RKO (cell line): ENCODE measurements at places on chromosomes 1 and 21.
A peak's percentile ranks its signal among the peaks of the same experiment; 100 is the strongest.

- no peak for DNase-seq
Observed at GRCh38 chr1:1427106-1427819, 6.2 kb upstream of the ANKRD65 start.

GRCh38 chr1:97610748-97611147, 310.1 kb downstream of the DPYD start:
- DNase-seq: no peak

- no peak for DNase-seq
Observed at GRCh38 chr1:152878042-152878441, at the start of gene SMCP. SMCP (plus strand) TSS chr1:152878322; CDS start chr1:152884423, 6,101 bp downstream.

DNA sequence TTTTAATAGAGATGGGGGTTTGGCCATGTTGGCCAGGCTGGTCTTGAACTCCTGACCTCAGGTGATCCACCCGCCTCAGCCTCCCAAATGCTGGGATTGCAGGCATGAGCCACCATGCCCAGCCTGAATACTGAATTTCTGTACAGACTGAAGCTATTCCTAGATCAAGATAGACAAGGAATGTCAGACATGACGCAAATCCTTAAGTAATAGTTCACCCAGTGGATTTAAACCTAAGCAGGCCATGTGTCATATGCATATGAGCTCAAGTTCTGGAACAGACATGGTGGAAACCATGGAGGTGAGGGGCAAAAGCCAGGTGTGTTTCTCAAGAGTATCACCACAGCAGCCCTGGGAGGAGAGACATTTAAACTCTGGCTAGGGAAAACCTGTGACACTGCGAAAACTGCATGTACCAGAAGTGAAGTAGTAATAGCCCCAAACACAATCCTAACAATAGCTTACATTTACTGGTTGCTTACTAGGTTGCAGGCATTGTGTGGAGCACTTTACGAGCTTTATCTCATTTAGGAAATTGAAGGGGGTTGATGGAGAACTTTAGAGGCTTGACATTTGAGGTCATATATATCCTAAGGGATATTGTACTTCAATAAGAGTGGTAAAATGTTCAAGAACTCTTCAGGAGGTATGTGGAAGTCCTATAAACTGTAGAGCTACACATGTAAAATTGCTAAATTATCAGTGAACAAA, 31.7 kb upstream of the MAN1A2 start:
- DNase-seq: no peak

DNA sequence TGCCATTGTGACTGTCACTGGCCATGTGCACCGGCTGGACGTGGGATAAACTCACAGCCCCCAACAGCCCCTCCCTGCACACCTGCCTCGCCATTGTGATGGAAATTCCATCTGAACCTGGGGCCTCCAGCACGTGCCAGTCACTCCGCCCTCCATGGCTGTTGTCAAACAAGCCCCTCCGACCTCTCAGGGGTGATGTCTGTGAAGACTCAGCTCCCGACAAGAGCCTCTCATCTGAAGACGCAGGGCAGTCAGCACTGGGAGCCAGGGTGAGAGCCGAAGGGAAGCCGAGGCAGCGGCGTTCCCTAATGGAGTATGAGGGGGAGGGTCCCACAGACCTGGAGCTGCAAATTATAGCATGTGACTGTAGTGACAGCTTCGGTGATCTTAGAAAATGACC, 1.4 kb upstream of the KRTAP10-2 start:
- DNase-seq: no peak

GRCh38 chr1:113399062-113399583, 8.8 kb downstream of the MAGI3 start:
- no peak for DNase-seq

DNA sequence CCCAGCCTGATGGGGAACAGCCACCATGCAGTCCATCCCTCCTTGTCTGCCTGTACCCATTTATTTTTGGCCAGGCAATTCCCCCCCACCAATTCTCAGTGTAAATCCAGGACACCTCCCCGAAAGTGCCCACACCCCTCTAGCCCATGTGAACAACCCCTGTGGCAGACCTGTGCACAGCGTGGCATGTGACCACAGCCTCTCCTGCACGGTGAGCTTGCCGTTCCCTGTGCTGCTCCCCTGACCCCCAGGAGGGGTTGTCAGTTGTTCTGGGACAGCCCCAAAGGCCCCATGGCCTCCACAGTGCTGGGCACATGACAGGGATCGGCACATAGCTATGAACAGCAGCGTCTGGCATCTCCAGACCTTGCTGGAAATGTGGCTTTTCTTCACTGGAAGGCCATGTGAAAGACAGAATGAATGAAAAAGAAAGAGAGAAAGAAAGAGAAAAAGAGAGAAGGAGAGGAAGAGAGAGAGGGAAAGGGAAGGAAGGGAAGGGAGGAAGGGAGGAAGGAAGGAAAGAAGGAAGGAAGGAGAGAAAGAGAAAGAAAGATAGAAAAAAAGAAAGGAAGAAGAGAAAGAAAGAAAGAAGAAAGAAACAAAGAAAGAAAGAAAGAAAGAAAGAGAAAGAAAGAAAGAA, 3.9 kb downstream of the CAPN9 start:
- no peak for DNase-seq

GRCh38 chr1:78620666-78621065, 418 bp downstream of the IFI44L start:
- no peak for DNase-seq

- DNase-seq: no peak
Observed at GRCh38 chr1:223180731-223181321, 37.8 kb upstream of the TLR5 start.

DNA sequence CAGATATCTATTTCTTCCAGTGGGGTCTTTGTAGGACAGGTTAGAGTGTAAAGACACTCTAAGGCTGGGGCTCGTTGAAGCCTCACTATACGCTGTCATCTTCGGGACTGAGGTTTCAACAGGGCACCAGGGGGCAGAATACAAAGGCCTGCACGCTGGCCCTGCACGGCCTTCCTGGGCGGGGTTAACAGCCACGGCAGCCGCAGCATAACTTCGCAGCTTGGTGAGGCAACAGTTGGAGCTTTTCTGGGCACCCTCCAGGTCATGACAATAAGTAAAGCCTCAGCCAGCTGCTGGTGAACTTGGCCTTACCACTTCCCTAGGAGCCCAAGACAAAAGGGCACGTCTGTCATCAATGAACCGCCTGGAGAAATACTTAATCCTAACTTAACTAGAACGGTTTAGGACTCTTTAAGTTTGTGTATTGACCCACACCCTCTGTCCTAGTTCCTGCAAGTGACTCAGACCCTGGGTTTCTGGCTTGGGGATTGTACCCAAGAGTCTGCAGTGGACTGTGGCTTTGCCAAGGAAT, 2.3 kb upstream of the RUNX1 start:
- no peak for DNase-seq

DNA sequence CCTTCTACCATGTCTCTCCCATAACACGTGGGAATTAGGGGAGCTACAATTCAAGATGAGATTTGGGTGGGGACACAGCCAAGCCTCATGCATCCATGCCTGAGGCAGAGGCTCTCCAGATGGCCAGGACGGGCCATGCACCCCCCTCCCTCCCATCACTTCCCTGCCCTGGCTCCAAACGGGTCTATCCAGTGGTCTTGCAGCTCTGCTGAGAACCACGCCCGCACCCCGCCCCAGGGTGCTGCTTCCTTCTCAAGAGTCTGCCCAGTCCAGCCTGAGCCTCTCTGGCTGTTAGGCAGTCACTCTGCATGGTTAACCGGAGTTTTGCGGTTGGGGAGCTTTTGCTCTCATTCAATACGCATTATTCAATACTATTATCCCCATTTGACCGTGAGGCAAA, 131.5 kb upstream of the TMEM51 start:
- DNase-seq: no peak

GRCh38 chr1:66331658-66332547, 202.1 kb upstream of the SGIP1 start:
- DNase-seq: peak; percentile 85

GRCh38 chr1:167104256-167104633, 10.4 kb downstream of the STYXL2 start:
- DNase-seq: no peak

DNA sequence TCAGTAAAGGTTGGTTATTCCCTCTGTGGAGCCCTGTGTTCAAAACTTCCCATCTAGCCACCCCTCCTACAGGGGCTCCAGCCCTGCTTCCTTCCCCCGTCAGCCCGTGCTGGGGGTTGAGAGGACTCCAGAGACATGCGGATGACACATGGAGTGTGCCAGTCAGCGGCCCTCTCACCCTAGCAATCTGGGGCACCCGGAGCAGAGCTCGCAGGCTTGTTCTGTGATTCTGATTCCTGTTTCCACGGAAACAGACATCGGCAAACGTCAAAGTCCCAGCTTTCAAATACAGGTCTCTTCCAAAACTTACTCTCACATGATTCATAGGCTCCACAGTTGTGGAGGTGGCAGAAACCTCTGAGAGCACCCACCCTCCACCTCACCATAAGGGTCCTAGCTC, 9.8 kb upstream of the SSBP3 start:
- DNase-seq: no peak

- peak; percentile 66 for DNase-seq
Observed at GRCh38 chr1:179867493-179868330, 9.9 kb downstream of the TOR1AIP2 start.

DNA sequence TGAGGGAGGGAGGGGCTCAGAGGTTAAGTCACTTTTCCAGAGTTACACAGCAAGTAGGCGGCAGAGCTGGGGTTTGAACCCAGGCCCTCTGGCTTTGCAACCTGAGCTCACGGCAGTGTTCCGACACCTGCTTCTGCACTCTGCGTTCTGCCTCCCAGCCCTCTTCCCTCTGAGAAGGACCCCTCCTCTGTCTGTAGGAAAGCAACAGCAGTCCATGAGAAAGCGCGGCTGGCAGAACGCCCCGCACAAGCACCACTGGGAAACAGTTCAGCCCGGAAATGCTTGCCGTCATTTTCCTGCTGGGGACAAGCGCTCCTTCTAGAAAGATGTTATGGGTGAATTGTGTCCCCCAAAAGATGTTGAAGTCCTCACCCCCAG, 241.1 kb downstream of the NPHP4 start:
- no peak for DNase-seq
